Heart left ventricle (tissue), 16 donors: ENCODE measurements at places on chromosomes 13 and 19. TPM values are rescaled to one million over a fixed set of nuclear protein-coding genes. Genes with fewer than 3 reads are reported as not detected.
A peak's percentile ranks its signal among the peaks of the same experiment; 100 is the strongest.

DNA sequence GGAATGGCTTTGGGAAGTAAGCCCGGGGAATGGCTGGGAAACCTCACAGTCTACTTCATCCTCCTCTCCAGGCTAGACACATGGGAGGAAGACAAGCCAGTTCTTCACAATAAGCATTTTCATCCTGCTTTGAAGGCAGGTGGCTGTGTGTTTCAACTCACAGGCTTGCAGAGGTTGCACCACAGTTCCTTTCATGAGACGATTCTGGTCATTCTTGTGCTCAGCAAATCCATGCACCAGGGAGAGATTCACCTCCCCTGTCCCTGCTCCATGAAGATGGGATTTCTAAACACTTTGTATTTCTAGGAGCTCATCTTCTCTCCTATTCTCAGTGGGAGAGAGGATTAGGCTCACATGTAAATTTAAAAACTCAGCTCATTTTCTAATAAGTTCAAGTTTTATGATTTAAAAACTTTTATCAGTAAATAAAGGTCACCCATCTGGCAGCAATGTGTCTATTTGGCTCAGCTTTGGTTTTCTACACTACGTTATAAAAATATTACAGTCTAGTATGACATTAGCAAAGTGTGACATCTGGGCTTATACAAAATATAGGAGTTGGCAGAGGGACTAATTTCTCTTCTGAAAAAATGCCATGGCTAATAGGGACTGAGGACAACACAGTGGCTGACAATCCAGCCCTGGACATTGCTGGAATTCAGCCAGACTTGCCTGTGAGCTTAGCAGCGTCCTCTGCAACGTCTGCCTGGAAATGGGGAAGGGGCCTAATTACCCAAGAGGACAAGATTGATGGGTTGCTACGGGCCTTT is 283.2 kb upstream of the SLC10A2 start:
- peak; percentile 32 for DNase-seq

DNA sequence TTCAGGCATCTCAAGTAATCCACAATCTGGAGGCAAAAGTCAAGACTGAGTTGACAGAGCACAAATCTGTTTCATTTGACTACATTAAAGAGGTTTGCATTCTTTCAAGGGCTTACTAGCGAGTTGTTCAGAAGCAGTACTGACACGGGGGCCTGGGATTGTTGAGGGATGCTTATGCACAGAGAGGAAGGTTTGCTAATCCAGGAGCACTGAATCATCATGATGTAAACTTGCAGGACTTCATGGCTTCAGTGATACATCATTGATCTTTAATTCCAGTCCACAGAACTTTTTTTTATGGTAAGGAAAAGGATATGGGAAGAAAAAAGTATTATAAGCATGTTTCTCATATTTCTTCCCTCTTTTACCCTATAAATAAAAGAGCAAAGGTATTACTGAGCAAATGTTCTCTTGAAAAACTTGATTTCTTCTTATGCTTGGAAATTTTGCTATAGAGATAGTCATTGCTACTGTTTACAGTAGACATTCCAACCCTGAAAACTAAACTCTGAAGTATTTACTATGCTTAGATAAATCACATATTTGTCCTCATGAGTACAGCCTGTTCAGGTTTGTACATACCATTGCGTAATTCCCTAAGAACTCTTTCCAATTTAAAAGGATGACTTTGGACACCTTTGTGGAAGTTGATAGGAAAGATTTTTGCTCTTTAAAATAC is 65.8 kb upstream of the KPNA3 start:
- DNase-seq = no peak

DNA sequence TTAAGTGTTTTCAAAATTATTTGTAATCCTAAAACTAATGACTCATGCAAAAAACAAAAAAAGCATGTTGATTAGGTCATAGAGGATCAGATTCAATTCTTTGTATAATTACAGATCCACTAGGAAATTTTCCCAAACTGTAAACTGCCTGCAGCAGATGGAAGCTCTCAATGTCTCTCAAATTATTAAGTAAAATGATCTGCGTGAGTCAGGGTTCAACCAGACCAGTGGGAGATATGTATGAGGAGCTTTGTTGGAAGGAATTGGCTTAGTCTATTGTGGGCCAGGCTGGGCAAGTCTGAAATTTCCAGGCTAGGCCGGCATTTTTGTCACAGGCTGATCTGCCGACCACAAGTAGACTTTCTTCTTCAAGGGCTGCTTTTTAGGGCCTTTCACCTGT is 14.4 kb upstream of the SACS start:
- DNase-seq = no peak

GRCh38 chr19:8569066-8569771 is 8.0 kb downstream of the MYO1F start:
- peak; percentile 40 for DNase-seq

DNA sequence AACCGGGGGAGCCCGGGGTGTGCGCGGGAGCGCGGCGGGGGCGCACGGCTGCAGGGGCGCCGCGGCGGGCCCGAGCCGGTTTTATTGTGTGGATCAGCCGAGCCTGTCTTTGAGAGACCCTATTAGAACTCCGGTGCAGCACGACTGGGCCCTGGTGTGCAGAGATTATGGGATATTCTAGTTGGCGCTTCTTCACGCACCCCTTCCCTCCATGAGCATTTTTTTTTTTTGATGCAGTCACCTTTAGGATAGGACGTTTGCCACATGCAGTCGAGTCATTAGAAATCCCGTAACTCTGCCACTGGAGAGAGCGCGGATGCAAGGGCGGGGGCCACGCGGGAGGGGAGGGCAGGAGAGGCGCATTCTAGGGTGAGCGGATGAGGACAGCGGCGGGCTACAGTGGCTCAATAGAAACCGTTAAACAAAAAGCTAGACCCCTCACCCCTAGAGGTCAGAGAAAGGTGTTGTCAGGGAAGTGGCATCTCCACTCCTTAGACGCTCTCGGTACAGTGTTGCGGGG is 3.7 kb downstream of the FGF9 start:
- DNase-seq = no peak

- DNase-seq = no peak
Measured at GRCh38 chr19:13104848-13105711, 2.4 kb upstream of the LYL1 start.

- peak; percentile 65 for DNase-seq
Measured at GRCh38 chr13:41457589-41458186, 338 bp downstream of the RGCC start.

- DNase-seq = no peak
Measured at GRCh38 chr13:44439452-44440024, 65.9 kb downstream of the SERP2 start.

DNA sequence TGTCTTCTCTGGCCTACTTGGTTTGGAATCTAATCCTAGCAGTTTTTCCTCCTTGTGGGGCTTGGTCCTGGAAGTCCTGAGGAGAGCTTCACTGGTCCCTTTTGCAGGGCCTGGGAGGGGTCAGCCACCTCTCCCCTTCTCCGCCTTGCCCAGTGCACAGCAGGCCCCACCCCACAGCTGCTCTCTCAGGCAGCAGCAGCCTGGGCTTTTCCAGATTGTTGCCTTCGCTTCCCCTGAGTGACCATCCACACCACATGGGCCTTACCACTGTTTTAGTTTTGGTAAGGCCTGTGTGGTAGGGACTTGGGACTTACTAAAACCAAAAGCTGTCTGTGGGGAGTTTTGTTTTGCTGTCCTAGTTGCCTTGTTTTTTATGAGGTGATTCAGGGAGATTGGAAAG is 11.5 kb downstream of the MPHOSPH8 start:
- no peak for DNase-seq

Gene SIGLEC12
- total RNA-seq = 0.21 TPM

Gene CFD
- 24.2 TPM for total RNA-seq

Gene LENG9
- total RNA-seq = 1.5 TPM

Gene APBA3
- 13.8 TPM for total RNA-seq

Gene CCDC70
- total RNA-seq = not detected

Gene PLVAP
- total RNA-seq = 9.2 TPM

Gene ADM5
- 0.62 TPM for total RNA-seq
